ENCODE measurements at places on chromosomes 1 and 21.
A peak's percentile ranks its signal among the peaks of the same experiment; 100 is the strongest.

- DNase-seq: no peak
Observed at GRCh38 chr1:203558064-203558760, 64.3 kb downstream of the OPTC start.

DNA sequence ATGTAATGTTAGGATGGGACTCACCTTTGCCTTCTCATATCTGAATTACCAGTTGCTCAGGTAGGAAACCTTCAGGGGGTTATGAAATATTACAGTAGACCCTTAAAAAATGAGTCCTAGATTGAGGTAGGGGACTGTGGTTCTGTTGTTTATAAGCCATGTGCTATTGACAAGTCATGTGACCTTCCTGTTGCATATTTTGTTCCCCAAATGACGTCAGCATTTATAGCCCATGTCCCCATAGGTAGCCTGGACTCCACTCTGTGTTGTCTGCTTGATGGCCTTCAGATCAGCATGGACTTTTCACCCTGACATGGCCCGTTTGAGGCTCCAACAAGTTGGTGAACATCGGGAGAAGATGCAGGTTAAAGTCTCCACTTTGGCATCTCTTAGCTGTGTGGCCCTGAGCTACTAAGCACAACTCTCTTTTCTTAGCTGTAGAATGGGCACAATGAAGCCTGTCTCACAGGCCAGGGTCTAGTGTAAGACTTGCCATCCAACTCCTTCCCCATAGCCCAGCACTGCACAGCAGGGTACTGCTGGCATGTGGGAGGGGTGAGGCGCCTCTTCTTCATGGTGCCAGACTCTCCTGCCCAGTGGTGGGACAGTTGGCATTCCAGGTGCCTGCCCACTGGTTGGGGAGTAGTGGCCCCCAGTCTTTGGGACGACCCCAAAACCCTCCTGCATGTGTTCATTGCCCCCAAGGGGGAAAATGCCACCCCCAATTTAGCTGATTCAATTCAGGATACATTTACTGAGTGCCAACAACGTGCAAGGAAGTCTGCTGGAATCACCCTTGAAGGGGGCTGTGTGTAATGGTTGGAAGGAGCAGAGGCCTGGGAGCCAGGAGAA lies 36.1 kb upstream of the TTC22 start:
- DNase-seq: no peak

DNA sequence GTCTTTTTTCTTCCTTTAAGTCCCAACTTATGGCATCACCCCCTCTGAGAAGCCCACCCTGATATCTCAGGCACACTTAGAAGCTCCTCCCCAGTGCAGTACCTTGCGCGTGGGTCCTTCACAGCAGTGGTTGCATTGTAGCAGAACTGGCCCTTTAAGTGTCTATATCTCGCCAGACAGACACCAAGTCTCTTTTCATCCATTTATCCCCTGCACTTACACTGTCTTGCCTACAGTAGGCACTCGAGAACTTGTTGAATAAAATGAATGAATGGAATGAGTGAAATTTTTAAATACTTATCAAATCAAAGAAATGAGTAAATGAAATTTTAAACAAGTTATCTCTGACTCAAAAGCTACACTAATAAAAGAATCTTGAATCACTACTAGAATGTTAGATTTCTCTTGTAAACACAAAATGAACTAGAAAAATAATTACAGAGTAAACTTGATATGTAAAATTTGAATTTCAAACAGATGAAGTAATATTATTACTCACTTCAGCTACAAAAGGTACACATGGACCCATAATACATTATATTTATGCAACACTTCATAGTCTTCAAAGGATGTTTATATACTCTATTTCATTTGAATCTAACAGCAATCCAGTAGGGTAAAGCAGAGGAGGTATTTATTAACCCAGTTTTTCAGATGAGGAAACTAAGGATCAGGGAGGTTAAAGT lies 54.7 kb upstream of the MAN1A2 start:
- DNase-seq: no peak

- no peak for DNase-seq
Observed at GRCh38 chr1:212074313-212074712, 38.8 kb downstream of the DTL start.

DNA sequence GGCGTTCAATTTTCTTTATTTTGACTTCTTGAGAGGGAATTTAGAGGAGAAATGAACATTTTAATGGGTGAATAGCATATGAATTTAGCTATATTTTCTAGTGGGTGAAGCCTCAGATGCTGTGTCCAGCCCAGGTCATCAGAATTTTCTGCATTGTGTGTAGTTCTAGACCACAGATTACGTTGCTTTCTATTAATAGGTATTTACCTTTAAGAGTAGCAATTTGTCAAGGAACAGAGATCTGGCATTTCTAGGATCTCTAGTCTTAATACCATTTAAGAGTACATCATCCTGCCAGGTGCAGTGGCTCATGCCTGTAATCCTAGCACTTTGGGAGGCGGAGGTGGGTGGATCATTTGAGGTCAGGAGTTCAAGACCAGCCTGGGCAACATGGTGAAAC lies 20.7 kb downstream of the TDRD5 start:
- DNase-seq: no peak

DNA sequence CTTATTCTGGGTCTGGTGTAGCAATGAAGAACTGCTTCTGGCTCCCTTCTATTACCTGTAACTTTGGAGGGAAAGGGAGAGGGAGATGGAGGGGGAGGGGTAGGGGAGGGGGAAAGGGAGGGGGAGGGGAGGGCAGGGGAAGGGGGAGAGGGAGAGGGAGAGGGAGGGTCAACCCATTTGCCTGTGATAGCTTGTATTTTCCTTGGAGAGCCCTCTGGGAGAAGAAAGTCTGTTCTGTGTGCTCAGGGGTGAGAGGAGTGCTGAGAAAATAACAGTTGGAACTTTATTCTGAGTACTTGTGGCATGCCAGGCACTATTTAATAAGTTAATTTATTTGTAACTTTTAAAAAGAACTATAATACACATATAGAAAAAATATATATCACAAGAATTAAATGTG lies 70.7 kb upstream of the TSPAN2 start:
- no peak for DNase-seq

- no peak for DNase-seq
Observed at GRCh38 chr1:197356723-197357533, 88.9 kb downstream of the CRB1 start.

DNA sequence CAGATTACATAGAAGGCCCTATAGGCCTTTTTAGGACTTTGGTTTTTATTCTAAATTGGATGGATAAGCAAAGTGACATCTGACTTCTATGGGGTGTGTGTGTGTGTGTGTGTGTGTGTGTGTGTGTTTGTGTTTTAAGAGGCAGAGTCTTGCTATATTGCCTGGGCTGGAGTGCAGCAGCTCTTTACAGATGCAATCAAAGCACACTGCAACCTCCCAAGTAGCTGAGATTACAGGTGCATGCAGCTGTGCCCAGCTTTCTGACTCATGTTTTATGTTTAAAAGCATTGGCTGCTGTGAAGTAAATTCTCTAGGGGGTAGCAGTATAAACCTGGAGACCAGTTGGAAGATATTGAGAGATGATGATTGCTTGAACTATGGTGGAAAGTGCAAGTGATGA lies 12.4 kb upstream of the EVI5 start:
- no peak for DNase-seq

GRCh38 chr1:51526248-51526647 lies 7.2 kb upstream of the EPS15 start:
- DNase-seq: no peak

DNA sequence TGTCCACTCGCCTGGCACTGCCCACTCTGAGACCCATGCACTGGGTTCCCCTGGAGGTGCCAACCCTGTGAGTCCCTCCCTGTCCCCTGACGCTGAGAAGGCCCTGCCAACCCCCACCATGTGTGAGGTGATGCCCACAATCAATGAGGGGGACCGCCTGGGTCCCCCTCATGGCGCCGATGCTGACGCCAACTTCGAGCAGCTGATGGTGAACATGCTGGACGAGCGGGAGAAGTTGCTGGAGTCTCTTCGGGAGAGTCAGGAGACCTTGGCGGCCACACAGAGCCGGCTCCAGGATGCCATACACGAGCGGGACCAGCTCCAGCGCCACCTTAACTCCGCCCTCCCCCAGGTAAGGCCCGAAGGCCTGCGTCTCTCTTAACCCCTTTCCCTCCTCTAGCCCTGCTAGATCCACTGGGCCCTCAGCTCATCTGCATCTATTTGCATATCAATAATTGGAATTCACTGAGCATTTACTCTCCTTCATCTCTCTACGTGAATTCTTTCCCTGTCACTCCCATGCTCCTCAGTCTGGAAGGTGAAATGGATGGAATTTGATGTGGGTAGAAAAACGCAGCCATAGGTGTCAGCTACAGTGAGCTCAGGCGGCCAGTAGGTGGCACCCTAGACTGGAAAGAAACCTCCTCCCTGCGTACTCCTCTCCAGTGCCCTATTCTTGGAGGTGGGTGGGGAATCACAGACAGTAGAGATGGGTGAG lies 12.8 kb downstream of the PPFIA4 start:
- peak; percentile 69 for DNase-seq

- DNase-seq: no peak
Observed at GRCh38 chr1:182507685-182508084, 57.7 kb downstream of the RGSL1 start.

- no peak for DNase-seq
Observed at GRCh38 chr1:246533371-246533905, 26.4 kb upstream of the SMYD3 start.

DNA sequence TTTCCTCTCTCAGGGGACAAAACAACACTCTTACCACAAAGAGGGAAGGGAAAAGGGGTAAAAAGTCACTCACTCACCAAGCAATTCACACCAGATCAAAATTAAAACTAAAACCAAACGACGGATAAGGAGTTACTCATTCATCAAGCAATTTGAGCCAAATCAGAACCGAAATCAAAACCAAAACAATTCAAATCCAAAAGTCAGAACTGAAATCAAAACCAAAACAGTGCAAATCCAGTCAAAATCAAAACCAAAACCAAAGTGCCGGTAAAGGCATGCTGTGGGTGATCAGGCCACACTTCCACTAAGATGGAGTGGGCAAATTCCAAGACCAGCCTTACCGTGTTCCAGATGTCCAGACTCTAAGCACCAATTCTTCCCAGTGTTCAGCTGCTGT lies 717.9 kb downstream of the AMY1C start:
- no peak for DNase-seq

DNA sequence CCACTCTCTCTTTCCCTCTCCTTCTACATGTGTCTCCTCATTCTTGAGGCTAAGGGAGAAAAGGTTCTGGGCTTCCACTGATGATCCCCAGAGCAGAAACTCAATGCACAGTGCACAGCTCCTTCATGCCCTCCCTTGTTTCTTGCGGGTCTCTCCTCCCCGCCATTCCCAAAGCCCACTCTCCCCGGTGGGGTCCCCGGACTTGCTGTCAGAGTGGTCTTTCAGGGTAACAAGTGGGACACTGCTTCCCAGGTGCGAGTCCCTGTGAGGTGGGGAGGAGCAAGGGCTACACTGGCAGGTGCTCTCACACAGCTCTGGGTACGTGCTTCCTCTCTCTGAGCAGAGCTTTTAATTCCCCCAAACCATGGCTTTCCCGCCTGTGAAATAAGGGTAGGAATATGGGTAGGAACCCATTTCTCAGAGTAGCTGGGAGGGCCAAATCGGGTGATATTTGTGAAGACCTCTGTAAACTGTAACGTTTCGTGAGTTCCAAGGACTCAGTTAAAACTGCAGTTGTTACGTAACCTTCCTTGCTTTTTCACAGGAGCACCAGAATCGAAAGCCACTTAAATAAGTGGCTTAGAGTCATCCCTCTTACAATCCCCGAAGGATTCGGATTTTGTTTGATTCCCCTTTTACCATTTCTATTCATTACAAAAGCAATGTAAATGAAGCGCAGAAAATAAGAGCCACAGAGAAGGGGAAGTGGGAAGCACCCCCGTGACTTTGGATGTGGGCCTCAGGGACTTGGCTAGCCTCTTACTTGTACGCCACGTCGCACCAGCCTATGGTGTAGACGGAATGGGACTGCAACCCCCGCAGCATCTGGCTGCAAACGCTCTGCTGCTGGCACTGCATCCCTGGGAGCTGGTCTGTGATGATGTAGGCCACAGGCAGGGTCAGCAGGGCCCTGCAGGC lies 6.2 kb downstream of the PGLYRP3 start:
- DNase-seq: no peak

- DNase-seq: no peak
Observed at GRCh38 chr21:33729641-33730040, 87.3 kb downstream of the ITSN1 start.

- DNase-seq: no peak
Observed at GRCh38 chr1:79629414-79629813, 622.9 kb upstream of the ADGRL4 start.

GRCh38 chr1:81505831-81506230 lies 294.9 kb upstream of the ADGRL2 start:
- no peak for DNase-seq
